Right atrium auricular region (tissue), 2 donors: ENCODE measurements at places on chromosomes 5 and 9. TPM values are rescaled to one million over a fixed set of nuclear protein-coding genes. Genes with fewer than 3 reads are reported as not detected.

The FOXD4L3 gene
- total RNA-seq = not detected

The ADAMTS13 gene
- total RNA-seq = 2.4 TPM

The YIPF5 gene
- total RNA-seq = 24.1 TPM

The PCDH1 gene
- 25.3 TPM for total RNA-seq

DNA sequence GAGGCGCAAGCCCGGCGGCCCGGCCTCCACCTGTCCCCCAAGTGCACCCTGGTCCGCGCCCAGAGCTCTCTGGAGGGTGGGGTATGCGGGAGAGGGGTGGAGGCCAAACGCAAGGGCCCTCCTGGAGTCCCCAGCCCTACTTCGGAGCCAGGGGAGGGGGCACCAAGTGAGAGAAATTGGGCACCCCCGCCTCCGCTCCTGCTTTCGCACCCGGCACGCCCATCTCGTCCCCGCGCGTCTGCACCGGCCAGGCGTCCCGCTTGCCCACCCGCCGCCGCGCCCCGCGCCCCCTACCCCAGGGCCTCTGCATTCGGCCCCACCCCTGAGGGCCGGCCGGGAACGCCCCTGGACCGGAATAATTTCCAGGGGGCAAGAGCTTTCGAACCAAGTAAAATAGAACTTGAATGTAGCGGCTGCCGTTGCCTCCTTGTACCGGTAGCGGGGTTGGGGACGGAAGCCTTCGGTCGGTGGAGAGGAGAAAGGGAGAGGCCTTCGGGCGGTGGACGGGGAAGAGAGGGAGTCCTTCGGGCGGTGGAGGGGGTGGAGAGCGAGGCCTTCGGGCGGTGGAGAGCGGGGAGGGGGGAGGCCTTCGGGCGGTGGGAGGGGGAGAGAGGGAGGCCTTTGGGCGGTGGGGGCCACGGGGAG lies 694 bp upstream of the PHPT1 start:
- H3K36me3 ChIP-seq = peaks cover 18% of the 10 kb centered on the region
- H3K27me3 ChIP-seq = no peaks in the 10 kb centered on the region
- no peak for DNase-seq
- H3K4me1 ChIP-seq = peaks cover 54% of the 10 kb centered on the region

The MAMDC4 gene
- 2.0 TPM for total RNA-seq

DNA sequence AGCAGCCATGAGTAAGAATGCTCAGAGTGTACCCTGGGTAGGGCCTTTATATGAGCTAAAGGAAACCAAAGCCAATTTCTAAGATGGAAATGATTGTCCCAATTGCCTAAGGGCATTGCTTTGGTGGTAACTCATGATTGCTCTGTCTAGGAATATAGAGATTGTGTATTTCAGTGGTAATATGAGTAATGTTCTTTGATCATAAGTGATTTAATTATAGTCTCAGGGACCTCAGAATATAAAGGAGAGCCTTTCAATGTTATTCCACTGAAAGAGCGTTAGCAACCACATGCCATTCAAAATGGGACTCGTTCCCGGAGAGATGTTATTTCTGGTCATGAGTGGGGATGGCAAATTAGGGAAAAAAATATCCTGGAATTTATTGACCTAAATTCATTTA lies 340.5 kb downstream of the ARHGEF28 start:
- no peak overlapping the region for H3K4me3 ChIP-seq
- no peaks in the 10 kb centered on the region for H3K4me1 ChIP-seq
- no peaks in the 10 kb centered on the region for H3K27me3 ChIP-seq
- no peaks in the 10 kb centered on the region for H3K36me3 ChIP-seq

DNA sequence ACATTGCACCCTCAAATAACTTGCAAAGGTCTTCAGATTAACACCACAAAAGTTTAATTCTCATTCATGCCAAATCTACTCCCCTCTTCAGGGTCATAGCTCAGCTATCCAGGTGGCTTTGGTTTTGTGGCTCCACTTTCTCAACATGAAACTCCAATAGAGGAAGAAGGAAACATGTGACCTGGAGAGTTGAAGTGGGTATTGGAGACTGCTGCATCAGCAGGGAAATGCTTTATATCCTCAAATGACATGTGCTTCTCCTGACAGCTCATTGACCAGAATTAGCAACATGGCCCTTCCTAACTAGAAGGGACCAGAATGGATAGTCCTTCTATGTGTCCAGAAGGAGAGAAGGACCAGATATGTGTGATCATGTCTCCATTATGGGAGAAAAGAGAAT lies 73.6 kb downstream of the TLR4 start:
- H3K27ac ChIP-seq = no peak overlapping the region
- no peaks in the 10 kb centered on the region for H3K36me3 ChIP-seq
- no peak for DNase-seq
- no peaks in the 10 kb centered on the region for H3K27me3 ChIP-seq
- peaks cover 21% of the 10 kb centered on the region for H3K4me1 ChIP-seq
- no peak overlapping the region for H3K4me3 ChIP-seq

The ARID3C gene
- not detected for total RNA-seq

DNA sequence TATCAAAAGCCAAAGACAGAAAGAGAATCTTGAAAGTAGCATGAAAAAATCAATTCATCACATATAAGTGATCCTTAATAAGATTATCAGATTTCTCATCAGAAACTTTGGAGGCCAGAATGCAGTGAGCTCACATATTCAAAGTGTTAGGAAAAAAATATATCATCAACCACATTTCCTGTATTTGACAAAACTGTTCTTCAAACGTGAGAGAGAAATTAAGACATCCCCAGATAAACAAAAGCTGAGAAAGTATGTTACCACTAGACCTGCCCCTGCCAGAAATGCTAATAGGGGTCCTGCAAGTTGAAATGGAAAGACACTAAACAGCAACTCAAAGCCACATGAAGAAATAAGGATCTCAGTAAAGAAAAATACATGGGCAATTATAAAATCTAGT lies 29.9 kb downstream of the HACD4 start:
- H3K4me1 ChIP-seq = no peaks in the 10 kb centered on the region
- peaks cover under 1% of the 10 kb centered on the region for H3K36me3 ChIP-seq
- H3K27me3 ChIP-seq = no peaks in the 10 kb centered on the region
- H3K27ac ChIP-seq = no peak overlapping the region

The TAS2R1 gene
- not detected for total RNA-seq

The ZNF883 gene
- total RNA-seq = 3.8 TPM

The STKLD1 gene
- total RNA-seq = 0.90 TPM

The UGT3A1 gene
- total RNA-seq = not detected

The SLC36A2 gene
- not detected for total RNA-seq

The PCDHA4 gene
- 0.63 TPM for total RNA-seq

GRCh38 chr9:131148276-131148675 lies 22.9 kb downstream of the NUP214 start:
- no peaks in the 10 kb centered on the region for H3K4me1 ChIP-seq
- no peak overlapping the region for H3K4me3 ChIP-seq
- H3K27me3 ChIP-seq = no peaks in the 10 kb centered on the region
- peaks cover 93% of the 10 kb centered on the region for H3K36me3 ChIP-seq

- no peaks in the 10 kb centered on the region for H3K27me3 ChIP-seq
- DNase-seq = no peak
- no peak overlapping the region for H3K27ac ChIP-seq
- no peaks in the 10 kb centered on the region for H3K36me3 ChIP-seq
- no peaks in the 10 kb centered on the region for H3K4me1 ChIP-seq
These were observed 113.7 kb downstream of the COL23A1 start for GRCh38 chr5:178476531-178476930.

The ANXA2R gene
- total RNA-seq = not detected

GRCh38 chr9:95509851-95510708 lies 6.7 kb downstream of the PTCH1 start:
- H3K27ac ChIP-seq = peak overlapping the region; percentile 94
- H3K4me1 ChIP-seq = no peaks in the 10 kb centered on the region
- no peaks in the 10 kb centered on the region for H3K36me3 ChIP-seq
- H3K27me3 ChIP-seq = no peaks in the 10 kb centered on the region
- DNase-seq = no peak
- H3K4me3 ChIP-seq = peak overlapping the region; percentile 84

- no peak for DNase-seq
- H3K36me3 ChIP-seq = no peaks in the 10 kb centered on the region
- no peaks in the 10 kb centered on the region for H3K4me1 ChIP-seq
- no peak overlapping the region for H3K4me3 ChIP-seq
These were observed 13.3 kb upstream of the BTNL3 start for GRCh38 chr5:180975338-180975737.

The ACOT12 gene
- total RNA-seq = not detected

The SPATA31C2 gene
- not detected for total RNA-seq

- H3K4me3 ChIP-seq = no peak overlapping the region
- DNase-seq = peak; percentile 72
- H3K27me3 ChIP-seq = no peaks in the 10 kb centered on the region
- H3K4me1 ChIP-seq = no peaks in the 10 kb centered on the region
- no peaks in the 10 kb centered on the region for H3K36me3 ChIP-seq
These were observed 4.9 kb downstream of the SH3GLB2 start for GRCh38 chr9:129023036-129023907.

- no peaks in the 10 kb centered on the region for H3K36me3 ChIP-seq
- no peak for DNase-seq
- peaks cover 36% of the 10 kb centered on the region for H3K4me1 ChIP-seq
- H3K4me3 ChIP-seq = no peak overlapping the region
- no peaks in the 10 kb centered on the region for H3K27me3 ChIP-seq
- H3K27ac ChIP-seq = no peak overlapping the region
These were observed 118.1 kb downstream of the WNK2 start for GRCh38 chr9:93301911-93302541.

DNA sequence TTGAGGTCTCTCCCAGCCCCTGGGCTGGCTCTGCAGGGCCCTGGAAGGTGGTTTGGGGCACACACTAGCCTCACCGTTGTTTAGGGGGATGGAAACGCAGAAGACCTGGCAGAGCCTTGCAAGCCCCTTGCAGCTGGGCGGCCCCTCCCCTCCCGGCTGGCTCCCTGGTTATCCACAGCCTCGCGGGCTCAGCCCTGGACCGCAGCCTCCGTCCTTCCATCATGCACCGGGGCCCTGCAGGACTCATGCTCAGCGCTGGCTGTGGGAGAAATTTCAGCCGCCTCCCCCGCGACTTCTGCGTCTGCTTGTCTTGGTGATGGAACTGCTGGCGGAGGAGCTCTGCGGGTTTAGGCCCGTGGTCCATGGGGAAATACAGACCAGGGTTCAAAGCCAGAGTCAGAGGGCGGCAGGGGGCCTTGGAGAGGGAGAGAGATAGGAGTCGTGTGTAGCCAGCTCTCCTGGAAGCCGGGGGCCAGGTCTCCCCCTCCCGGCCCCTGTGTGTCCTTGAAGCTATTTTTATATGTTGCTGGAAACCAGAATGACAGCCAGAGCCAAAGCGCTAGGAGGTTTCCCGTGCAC lies 75.8 kb upstream of the IER5L start:
- no peaks in the 10 kb centered on the region for H3K36me3 ChIP-seq
- H3K27me3 ChIP-seq = no peaks in the 10 kb centered on the region
- peaks cover 29% of the 10 kb centered on the region for H3K4me1 ChIP-seq
- no peak for DNase-seq

DNA sequence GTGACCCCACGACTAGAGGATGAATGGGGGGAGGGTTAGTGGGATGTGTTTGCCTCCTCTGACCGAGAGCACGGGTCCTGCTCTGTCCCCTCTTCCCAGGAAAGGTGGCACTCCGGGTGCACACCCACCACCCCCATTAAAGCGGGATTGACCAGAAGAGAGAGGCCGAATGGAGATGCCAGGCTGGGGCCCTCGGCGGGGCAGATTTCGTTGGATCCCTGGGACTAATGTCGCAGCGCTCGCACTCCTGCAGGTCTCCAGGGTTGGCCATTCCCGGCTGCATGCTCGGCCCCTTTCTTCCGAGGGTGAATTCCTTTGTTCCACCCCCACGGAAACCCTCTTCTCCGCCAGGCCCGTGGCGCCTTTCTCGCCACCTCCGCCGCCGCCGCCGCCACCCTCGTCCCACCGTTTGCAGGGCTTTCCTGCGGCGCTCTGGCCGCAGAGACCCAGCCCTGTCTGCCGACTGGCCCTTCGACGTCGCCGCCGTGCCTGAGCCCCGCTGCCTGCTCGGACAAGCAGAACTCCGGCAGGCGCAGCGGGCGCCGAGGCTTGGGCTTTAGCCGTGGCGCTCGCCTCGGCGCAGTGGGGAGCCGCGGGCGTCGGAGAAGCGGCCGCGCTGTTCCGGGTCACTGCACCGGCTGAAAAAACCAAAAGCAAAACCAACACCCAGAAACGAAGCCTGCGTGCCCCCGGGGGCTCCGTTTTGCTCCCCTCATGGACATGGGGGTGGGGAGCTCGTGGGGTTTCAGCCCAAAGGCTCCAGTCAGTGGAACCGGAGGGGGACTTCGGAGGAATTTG lies 11.8 kb downstream of the LMX1B start:
- no peaks in the 10 kb centered on the region for H3K36me3 ChIP-seq
- H3K27ac ChIP-seq = no peak overlapping the region
- no peak for DNase-seq
- H3K4me1 ChIP-seq = no peaks in the 10 kb centered on the region

DNA sequence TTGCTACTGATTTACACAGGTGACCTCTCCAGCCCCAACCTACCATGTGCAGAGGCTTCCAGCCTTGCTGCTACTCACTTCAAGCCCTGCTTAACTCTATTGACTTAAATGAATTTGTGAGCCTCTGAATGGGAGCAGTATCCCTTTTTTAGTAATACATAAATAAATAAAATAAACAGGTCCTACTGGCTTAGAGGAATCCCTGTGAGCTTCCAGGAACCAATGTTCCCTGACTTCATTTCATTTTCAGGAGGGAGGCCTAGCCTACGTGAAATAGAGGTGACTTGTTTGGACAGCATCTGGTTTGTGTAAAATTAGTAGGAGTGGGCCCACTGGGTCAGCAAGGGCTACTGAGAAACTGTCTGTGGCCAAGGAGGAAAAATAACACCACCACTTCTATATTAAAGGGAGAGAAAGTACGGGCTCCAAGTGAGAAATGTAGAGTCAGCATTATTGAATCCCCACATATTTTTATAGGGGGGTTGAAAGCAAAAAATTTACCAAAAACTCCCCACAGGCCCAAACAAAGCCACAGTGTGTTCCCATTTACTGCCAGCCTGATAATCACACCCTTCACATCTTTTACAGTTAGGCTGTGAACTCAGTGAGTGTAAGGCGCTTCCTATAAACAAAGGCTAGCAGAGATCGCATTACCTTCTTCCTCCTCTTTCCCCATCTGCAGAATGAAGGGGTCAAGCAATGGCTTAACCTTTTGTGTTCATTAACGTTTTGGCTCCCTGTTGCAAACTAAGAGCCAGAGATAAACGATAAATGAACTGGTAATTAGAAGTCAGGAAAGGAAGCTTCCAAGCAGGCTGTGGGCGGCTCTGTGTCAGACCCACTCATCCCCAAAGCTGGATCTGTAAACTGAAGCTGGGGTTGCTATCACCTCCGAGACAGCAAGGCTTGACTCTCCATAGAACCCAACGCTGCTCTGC lies 138.8 kb upstream of the LIFR start:
- no peaks in the 10 kb centered on the region for H3K4me1 ChIP-seq
- H3K4me3 ChIP-seq = no peak overlapping the region
- no peak for DNase-seq
- no peak overlapping the region for H3K27ac ChIP-seq
- H3K27me3 ChIP-seq = no peaks in the 10 kb centered on the region
- H3K36me3 ChIP-seq = no peaks in the 10 kb centered on the region

DNA sequence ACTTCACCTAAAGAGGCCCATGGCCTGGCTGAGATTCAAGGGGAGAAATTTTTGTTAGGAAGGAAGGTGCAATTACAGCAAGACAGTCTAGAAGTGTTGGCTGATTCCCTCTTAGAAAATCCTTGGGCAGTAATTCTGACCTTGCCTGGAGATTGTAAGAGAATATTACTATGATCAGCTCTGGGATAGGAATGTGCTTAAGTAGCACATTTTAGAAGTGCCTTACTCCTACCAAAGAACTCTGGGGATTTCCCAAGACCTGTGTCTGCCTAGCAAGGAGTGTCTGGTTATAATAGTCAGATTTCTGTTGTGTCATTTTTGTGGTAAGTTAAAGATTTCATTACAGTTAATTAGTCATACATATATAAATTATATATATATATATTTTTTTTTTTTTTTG lies 52.3 kb downstream of the NLN start:
- no peaks in the 10 kb centered on the region for H3K4me1 ChIP-seq
- H3K36me3 ChIP-seq = no peaks in the 10 kb centered on the region
- H3K4me3 ChIP-seq = no peak overlapping the region
- H3K27me3 ChIP-seq = no peaks in the 10 kb centered on the region
- H3K27ac ChIP-seq = no peak overlapping the region
